ENCODE measurements at places on chromosomes 5 and 9. TPM values are rescaled to one million over a fixed set of nuclear protein-coding genes. Genes with fewer than 3 reads are reported as not detected.

The GRIN1 gene
- total RNA-seq = 1.4 TPM

The NUTM2G gene
- not detected for total RNA-seq

The ATP6V0E1 gene
- total RNA-seq = 243 TPM

The PCDHB9 gene
- 1.8 TPM for total RNA-seq

The GDNF gene
- not detected for total RNA-seq

The PNPLA7 gene
- 1.2 TPM for total RNA-seq

The CDKN2B-AS1 gene
- not detected for total RNA-seq

The SPATA31A3 gene
- total RNA-seq = not detected

The GHR gene
- 1.8 TPM for total RNA-seq

The FRMD3 gene
- total RNA-seq = 0.28 TPM

The TRMO gene
- 10.3 TPM for total RNA-seq

The FAXDC2 gene
- 0.79 TPM for total RNA-seq

The ANKRD31 gene
- 0.56 TPM for total RNA-seq

The OLFM1 gene
- total RNA-seq = not detected

The ASS1 gene
- 299 TPM for total RNA-seq

The SLC6A7 gene
- total RNA-seq = not detected

The HBEGF gene
- total RNA-seq = 55.7 TPM

The GM2A gene
- 36.1 TPM for total RNA-seq

The SLC45A2 gene
- total RNA-seq = not detected

The GPR21 gene
- not detected for total RNA-seq

The FLT4 gene
- not detected for total RNA-seq

The PRUNE2 gene
- total RNA-seq = 0.29 TPM
